ENCODE measurements at places on chromosomes 5 and 9.

DNA sequence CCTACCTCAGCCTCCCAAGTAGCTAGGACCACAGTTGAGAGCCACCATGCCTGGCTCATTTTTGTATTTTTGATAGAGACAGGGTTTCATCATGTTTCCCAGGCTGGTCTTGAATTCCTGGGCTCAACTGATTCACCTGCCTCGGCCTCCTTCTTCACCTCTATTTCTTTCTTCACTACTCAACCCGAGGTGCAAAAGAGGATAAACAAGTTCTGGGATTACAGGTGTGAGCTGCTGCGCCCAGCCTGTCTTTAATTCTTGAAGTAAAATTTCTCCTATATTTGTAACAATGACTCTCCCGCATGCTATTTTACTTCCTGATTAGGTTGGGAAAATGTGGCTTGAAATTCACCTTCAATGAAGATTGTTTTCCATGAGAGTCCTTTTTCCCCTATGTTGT is 46.4 kb downstream of the CAST start:
- DNase-seq, result no peak

- no peak for DNase-seq
These were observed 401.8 kb downstream of the ARHGEF28 start for GRCh38 chr5:74027732-74028338.

- no peak for DNase-seq
These were observed 130.5 kb downstream of the BARX1 start for GRCh38 chr9:93824386-93825294.

DNA sequence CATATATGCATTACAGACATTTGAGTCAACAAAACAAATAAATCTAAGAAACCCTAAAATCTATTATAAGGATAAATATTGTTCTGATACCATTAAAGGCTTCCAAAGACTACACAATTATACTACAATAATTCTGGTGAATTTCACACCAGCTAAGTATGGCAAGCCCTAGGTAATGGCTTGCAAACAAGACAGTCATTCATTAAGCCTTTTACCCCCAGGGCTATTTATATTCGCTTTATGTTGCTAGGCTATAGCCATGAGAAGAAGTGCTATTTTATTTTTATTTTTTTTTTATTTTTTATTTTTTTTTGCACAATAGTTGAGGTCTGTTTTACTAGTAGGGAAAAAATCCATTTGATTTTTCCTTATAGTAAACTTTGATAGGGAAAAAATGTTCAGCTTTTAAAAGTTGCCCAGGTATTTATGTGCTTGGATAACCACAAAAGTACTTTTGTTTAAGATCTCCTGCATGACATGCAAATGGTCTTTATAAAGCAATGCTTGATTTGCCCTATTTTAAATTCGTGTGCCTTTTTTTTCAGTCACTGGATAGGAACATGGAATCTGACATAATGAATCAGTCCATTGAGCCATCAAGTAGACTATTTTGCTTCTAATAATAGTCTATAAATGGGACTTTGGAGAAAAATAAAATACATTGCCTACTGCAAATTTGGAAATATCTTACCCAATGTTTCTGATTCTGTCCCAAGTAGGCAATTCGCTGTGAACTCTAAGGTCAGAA is 946.3 kb upstream of the COX7C start:
- no peak for DNase-seq

DNA sequence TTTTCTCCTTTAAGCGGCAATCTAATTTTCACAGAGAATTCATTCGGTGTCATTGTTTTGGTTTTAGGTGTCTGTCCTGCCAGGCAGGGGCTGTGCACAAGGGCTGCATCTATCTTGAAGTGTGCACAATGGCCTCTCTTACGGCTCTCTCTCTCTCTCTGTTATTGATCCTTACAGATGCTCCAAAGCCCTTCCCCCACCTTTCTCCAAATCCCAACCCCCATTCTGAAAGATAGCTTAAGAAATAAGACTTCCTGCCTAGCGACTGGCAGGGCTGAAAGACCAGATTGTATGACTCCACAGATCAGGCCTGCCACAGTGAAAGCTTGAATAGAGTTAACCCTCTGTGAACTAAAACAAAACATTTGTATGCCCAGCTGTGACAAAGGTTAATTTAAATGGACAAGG is 86.5 kb upstream of the NR5A1 start:
- no peak for DNase-seq

DNA sequence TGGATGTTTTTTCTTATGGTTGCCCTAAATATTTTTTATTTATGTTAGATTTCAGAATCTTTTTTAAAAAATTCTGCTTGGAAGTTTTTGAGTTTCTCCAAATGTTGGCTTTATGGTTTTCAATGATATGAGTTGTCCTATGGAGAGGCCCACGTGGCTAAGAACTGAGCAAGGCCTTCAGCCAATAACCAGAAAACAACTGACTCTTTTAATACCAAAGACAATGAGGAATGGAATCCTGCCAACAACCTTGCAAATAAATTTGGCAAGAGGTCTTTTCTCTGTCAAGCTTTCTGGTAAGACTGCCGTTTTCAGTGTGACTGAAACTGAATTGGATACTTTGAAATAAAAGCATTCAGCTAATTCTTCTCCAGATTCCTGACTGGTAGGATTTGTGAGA is 1740.1 kb upstream of the WWC1 start:
- no peak for DNase-seq

DNA sequence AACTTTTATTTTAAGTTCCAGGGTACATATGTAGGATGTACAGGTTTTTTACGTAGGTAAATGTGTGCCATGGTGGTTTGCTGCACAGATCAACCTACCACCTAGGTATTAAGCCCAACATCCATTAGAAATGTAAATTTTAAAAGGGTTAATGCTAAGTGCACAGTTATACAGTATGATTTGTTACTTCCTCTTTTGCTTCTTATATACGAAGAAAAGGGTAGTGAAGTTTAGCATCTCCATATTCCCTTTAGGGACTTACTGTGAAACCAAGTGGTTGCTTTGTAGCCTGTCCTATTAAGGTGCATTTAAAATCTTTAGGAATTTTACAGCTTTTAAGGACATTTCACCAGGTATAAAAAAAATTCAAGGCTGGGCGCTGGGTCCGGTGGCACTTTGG is 46.4 kb downstream of the RBM27 start:
- no peak for DNase-seq

- DNase-seq, result peak; percentile 13
These were observed 197.1 kb upstream of the NR3C1 start for GRCh38 chr5:143600396-143601075.

- DNase-seq, result no peak
These were observed 78.8 kb upstream of the TNFAIP8 start for GRCh38 chr5:119276978-119277377.

DNA sequence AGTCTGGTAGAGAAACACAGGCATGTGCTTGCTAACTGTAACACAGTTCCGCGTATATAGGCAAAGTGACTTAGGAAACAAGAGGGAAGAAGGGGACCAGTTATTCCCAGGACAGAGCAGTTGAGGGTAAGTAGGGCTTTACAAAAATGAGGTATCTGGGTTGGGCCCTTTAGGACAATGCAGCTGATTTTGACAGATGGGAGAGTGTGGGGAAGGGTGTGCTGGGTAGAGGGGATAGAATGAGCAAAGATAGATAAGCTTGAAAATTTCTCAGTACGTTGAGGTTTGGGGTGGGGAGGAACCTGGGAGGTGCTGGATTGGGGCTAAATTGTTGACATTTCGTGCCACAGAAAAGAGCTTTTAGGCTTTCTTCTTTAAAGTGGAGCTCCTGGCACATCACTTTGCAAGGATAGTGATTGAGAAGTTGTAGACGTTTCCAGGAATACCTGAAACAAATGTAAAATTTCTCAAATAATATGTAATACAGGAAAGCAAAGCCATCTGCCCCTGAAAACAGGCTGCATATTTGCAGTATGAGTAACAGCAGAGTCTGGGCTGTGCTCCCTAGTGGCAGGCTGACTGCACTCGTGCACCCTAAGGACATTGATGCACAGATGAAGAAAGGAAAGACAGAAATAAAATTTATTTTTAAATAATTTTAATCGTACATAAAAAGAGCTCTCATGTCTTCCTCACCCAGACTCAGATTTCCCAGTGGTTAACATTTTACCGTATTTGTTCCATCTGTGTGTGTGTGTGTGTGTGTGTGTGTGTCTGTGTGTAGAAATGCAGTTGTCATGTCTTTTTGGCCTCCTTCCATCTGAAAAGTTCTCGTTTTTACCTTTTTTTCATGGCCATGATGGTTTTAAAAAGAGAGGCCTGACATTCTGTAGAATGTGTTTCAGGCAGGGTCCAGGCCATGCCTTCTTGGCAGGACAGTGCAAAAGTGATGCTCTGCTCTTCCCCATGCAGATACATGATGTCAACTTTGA is 144.9 kb upstream of the DMRT1 start:
- DNase-seq, result peak; percentile 67

DNA sequence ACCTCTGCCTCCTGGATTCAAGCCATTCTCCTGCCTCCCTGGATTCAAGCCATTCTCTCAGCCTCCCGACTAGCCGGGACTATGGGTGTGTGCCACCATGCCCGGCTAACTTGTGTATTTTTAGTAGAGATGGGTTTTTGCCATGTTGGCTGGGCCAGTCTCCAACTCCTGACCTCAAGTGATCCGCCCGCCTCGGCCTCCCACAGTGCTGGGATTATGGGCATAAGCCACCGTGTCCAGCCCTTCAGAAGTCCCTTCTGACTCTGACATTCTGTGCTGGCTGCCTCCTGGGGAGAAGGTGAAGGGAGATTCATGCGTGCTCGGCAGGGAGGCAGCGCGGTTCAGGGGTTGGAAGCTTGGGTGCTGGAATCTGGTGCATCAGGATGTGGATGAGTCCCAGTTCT is 28.8 kb downstream of the PRRX2 start:
- DNase-seq, result no peak

GRCh38 chr5:154520861-154521453 is 42.9 kb upstream of the HAND1 start:
- peak; percentile 26 for DNase-seq

GRCh38 chr9:134294153-134295071 is 31.8 kb upstream of the RXRA start:
- DNase-seq, result no peak

DNA sequence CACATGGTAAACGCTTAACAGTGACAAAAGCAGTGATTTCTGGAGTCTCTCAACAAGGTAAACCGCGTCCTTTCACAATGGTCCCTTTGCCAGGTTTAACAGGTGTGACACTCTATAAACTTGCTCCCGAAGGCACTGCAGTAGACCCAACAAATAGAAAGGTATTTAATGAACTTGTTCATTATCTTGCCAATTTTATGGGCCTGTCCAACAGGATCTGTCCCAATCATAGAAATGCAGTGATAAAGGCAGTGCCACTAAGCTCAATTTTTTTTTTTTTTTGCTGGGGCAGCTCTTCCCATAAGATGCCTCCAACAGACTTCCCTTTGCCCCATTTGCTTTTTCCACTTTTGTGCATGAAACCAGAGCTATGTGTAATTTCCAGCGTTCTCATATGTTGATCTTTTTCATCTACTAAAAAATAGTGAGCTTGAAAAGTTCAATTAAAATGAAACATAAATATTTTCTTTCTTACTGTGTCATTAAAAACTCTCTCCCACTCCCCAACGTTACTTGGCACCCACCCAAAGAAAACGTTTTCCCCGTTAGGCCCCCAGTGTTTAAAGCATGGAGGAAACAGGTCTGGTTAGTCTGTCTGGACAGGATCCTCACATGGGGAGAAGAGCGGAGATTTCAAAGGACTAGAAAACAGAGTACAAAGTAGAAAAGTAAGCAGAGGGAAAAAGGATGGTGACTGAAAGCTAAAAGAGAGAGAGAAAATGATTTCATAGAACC is 80.9 kb upstream of the SPATA31D4 start:
- no peak for DNase-seq

DNA sequence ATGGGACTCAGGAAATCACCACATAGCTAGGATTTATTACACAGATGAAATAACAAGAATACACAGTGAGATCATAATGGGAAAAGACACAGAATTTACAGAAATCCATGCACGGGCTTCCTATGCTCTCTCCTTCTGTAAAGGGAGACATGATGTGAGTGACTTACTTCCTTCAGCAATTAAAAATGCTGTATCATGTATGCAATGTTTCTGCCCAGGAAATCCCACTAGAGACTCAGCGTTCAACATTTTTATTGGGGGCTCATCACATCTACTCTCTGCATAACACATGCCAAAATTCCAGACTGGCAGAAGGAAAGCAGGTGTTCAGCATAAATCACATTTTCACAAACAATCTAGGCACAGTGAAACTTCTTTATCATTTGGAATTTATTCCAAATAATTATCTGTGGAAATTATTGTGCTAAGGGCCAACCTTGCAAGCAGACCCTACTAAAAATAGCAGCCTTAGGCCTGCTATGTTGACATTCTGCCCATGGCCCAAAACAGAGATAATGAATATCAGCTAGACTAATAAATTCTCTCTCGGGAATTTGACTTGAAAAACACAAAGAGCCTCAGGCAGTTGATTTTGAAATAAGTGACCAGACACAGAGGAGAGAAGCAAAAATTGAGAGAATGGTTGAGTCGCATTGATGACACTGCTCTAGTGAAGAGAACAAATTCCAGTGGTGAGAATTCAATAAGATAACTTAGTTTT is 31.4 kb upstream of the SELENOP start:
- DNase-seq, result peak; percentile 26

DNA sequence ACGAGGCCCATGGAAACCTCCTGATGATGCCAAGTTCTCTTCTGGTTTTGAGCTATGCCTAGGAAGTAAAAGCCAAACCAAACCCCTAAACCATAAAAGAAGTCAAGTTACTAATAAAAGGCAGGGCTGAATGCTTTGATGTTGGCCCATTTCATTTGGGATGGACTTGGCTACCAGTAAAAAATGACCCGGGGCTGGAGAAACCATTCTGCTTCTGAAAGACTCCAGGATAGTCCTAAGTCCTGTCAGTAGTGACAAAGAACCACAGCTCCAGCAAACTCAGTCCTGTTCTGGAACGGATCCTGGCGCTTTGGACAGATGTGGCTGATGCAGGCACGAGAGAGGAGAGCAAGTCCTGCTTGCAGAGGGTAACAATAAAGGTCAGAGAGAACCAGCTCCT is 68.6 kb downstream of the SH3PXD2B start:
- DNase-seq, result no peak

DNA sequence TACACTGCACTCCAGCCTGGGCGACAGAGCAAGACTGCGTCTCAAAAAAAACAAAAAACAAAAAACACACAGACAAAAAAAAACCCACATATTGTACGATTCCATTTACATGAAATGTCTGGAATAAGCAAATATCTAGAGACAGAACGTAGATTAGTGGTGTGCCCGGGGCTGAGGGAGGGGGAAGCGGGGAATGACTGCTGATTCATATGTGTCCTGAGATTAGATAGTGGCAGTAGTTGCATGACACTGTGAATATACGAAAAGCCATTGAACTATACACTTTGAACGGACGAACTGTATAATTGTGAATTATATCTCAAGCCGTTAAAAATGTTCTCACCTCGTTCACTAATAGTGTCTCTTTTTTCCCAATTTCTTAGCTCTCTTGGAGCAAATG is 23.9 kb downstream of the FGF1 start:
- no peak for DNase-seq
